Natural killer cell (primary cell): ENCODE measurements at places on chromosomes 7 and 10. TPM values are rescaled to one million over a fixed set of nuclear protein-coding genes. Genes with fewer than 3 reads are reported as not detected.

GRCh38 chr10:111148025-111148424 lies 71.2 kb downstream of the ADRA2A start:
- DNase-seq = no peak

The NAT16 gene
- total RNA-seq = not detected

- DNase-seq = no peak
These were observed 128.5 kb upstream of the STEAP1 start for GRCh38 chr7:90025771-90026170.

The SLC26A5 gene
- not detected for total RNA-seq

- peak; percentile 56 for DNase-seq
These were observed 300 bp downstream of the ARHGAP21 start for GRCh38 chr10:24723386-24723787.

GRCh38 chr7:45720989-45721388 lies 146.8 kb downstream of the ADCY1 start:
- no peak for DNase-seq

DNA sequence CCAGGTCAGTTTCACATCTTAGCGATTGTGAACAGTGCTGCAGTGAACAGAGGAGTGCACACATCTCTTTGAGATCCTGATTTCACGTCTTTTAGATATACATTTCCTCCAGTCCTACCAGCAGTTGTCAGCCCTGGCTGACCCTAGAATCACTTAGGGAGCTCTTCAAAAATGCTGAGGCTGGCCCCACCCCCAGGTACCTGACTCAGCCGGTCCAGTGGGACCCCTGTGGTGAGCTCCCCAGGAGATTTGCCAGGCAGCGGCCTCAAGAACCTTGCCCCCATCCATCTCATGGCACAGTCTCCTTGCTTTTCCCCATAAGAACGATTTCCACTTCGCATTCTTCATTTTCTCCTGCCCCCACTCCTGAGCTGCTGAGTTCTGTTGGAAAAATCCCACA lies 45.5 kb downstream of the TEX36 start:
- no peak for DNase-seq

GRCh38 chr7:74027683-74028320 lies at the start of gene ELN:
Gene ELN, plus strand, starts transcription at chr7:74028173. Its CDS starts 15 bp downstream, at chr7:74028188.
- no peak for DNase-seq

DNA sequence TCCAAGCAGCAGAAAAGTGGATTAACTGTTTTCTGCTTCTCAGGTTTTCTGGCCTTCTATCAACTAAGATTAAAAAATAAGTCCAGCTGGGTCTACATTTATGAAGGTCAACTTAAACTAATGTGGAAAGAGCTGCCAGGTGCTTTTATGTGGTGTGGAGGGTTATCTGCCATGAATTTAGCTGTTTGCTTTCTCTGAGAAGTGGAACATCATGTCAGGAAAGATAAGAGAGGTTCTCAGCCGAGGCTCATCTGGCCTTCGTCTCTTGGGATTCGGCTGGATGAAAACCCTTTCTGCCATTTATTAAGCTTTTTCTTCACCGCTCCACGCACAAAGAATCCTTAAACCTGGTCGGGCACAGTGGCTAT lies 5.5 kb downstream of the PTPRN2 start:
- DNase-seq = no peak

The TBL2 gene
- total RNA-seq = 17.6 TPM

DNA sequence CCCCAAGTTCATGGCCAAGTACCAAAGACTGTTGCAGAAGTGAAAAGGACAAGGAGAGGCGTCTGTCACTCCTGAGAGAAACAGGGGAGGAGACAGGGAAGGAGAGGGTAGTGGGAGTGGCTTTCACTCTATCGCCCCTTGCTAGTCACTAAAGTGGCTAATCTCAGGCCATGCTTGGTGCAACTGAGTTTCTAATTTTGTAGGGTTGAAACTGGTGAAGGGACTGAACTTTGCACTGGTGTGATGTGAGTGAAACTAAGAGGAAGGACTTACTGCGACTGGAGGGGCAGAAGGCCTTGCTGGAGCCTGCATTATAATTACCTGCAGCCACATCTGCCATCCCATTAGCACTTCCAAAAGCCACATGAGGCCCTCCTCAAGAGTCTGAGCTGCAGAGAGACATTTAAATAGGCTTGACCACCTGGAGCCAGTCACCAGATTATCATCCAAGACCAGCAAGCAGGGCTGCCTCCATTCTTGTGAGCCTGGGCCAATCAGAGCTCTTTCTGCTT lies 107.2 kb upstream of the EEPD1 start:
- no peak for DNase-seq

DNA sequence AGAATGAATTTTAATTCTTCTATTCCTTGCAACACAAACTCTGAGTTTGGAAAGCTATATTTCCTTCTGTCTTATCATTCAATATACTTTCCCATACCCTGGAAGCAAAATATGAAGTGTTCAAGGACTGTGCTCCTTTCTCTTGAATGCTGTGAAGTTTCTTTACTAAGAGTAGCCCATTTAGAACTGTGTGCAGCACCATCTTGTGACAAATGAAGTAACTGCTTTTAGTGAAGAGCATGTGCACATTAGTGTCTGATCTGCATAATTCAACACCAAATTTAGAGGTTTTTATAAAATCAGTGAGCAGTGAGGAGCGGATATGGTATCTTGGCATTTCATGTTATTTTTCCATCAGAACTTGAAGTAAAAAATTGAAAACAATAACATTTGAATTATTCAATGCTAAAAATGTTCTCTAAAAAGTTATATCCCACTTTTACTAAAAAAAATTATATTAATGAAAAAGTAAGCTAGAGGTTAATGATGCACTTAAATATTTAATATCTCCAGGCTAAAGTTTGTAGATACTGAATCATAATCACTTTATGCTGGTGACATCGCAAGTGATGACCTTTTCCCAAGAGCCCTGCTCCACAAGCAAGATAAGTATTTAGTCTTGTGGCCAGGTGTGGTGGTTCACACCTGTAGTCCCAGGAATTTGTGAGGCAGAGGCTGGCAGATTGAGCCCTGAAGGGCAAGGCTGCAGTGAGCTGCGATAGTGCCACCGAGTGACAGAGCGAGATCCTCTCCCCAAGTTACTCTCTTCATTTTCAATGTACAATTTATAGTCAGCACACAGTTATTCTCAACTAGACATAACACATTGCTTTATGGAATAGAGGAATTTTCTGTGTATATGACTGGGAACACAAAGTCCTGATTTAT lies 108.8 kb upstream of the PCLO start:
- DNase-seq = no peak

DNA sequence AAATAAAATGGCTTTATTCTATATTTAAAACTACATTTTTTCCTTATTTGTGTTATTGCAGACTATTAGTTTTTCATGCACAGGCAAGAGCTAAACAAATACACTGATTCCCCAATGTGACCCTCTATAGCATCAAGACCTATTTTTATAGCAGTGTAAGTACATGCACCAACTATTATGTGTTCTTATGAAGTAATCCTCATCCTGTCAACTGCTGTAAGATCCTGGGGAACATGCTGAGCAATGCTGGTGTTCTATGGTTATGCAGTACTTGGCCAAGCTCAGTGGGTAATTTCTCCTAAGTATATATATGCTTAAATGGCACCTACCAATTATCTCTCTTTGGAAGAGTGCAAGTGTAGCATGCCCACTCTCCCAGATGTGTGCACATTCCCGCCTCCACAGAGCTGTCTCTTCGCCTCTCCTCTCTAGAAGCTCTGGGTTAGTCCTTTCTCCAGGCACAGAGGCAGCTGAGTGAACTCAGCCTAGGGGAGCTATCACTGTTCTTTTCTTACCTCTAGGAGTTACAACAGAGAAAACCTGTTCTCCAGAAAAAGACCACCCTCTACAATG lies 428.8 kb downstream of the KCNMA1 start:
- no peak for DNase-seq

- peak; percentile 60 for DNase-seq
These were observed 58.8 kb upstream of the AKR1E2 start for GRCh38 chr10:4767033-4767814.

- DNase-seq = peak; percentile 46
These were observed 861 bp upstream of the USP6NL start for GRCh38 chr10:11612021-11613001.
